T-helper 9 cell (primary cell): ENCODE measurements at places on chromosomes 6 and 20.

GRCh38 chr6:129992881-129993280, 25.5 kb upstream of the L3MBTL3 start:
- DNase-seq: no peak

- no peak for DNase-seq
Observed at GRCh38 chr6:108921547-108922361, 73.5 kb downstream of the ARMC2 start.

DNA sequence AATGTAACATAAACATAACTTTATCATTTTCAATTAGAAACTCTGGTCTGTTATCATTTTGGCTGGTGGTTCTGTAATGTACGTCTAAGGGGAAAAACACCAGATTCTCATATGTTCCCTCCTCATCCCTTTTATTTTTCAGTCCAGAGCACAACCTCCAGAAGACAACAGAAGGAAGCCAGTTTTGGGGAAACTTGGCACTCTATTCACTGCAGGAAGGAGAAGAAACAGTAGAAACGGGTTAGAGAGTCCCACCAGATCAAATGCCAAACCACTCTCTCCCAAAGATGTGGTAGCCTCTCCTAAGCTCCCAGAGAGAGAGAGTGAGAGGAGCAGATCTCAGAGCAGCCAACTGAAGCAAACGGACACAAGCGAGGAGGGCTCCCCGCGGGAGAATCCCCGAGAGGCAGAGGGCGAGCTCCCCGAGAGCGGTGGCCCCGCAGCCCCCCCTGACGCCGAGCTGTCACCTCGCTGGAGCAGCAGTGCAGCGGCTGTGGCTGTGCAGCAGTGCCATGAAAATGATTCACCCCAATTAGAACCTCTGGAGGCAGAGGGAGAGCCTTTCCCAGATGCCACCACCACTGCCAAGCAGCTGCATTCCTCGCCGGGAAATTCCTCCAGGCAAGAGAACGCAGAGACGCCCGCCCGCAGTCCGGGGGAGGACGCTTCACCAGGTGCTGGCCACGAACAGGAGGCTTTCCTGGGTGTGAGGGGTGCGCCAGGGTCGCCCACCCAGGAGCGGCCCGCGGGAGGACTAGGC, 117.8 kb downstream of the RTN4IP1 start:
- peak; percentile 40 for DNase-seq

DNA sequence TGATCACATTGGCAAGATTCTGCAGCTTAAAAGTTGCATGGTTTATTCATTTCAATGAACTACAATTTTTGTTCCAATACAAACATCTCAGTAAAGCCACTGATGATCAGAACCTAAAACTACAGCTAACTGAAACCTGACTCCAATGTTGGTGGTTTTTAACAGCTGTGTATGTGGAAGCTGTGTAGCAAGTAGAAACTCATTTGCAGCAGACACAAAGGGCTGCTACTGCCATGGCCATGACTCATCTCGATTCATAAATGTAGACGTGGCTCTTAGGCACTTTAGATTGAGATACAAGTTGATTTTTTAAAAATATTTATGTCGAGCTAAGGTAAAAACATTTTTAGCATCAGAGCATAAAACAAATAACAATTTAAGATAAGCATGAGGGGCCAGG, 19.5 kb upstream of the MAP3K4 start:
- DNase-seq: no peak

GRCh38 chr6:151100326-151100725, 139.4 kb upstream of the AKAP12 start:
- DNase-seq: no peak
